Right ventricle myocardium superior (tissue), 1 donor: ENCODE measurements at places on chromosomes 6 and 20. TPM values are rescaled to one million over a fixed set of nuclear protein-coding genes. Genes with fewer than 3 reads are reported as not detected.

GRCh38 chr6:153449279-153449678 is 318.2 kb upstream of the RGS17 start:
- no peak for DNase-seq

JPH2 gene
- 181 TPM for total RNA-seq

DEFB132 gene
- total RNA-seq: not detected

DNA sequence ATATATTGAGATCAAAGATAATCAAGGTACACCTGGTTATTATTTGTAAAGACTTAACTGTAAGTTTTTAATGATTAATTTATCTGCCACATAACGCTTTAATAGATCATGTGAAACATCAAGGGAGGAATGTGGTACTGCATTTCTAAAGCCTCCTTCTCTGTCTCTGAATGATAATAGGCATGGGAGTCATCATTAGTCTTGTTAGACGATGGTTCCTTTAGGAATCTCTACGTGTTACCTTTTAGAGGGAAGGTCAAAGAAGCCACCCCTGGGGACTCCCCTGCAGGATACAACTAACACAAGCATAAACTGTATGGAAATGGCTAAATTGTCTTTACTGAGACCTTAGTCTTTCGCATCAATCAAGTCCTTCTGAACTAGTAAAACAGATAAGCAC is 173.6 kb upstream of the MCHR2 start:
- DNase-seq: no peak

GRCh38 chr6:2558098-2558680 is 192.5 kb downstream of the MYLK4 start:
- no peak for DNase-seq
